Ovary (tissue), 10 donors: ENCODE measurements at places on chromosomes 3 and 15.

DNA sequence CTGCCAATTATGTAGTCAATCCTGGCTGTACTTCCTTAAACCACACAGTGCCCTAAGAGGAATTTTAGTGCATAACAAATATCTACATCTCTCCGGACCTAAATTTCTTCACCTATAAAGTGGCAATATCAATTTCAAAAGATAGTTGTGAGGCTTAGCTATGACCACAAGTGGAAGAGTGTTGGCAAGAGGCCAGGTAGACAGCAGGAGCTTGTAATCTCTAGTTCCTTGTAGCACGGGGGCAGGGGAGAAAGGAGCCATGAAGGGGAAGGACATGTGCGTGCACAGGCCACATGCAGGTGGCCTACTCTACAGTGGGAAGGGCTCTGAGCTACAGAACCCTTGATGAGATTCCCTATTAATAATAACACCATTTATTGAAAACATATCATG is 269.7 kb downstream of the ABHD5 start:
- DNase-seq, result no peak

DNA sequence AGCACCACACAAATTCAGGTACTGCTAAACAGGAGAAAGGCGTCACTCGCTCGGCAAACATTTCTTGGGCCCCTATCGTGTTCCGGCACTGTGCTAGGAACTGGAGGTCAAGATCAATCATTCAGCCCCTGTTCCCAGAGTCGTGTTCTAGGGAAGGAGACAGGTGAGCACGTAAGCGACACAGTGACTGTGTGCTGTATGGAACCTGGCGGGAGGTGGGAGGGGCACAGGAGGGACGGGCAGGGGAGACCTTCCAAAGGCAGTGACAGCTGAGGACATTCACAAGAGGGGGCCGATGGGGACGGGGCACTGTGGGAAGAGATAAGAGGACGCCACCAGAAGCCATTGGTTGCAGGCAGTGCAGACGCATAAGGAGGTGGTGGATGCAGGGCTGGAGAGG is 32.2 kb downstream of the BDH1 start:
- no peak for DNase-seq

- DNase-seq, result no peak
Measured at GRCh38 chr15:45631776-45632175, 3.1 kb upstream of the SQOR start.

- DNase-seq, result no peak
Measured at GRCh38 chr3:192844836-192845525, 72.7 kb downstream of the MB21D2 start.

- no peak for DNase-seq
Measured at GRCh38 chr3:160784853-160785252, 28.8 kb downstream of the PPM1L start.
